ENCODE measurements at places on chromosomes 3 and 15. TPM values are rescaled to one million over a fixed set of nuclear protein-coding genes. Genes with fewer than 3 reads are reported as not detected.

XCR1 gene
- not detected for total RNA-seq

DAZL gene
- total RNA-seq = not detected

CACNA2D3 gene
- total RNA-seq = 2.0 TPM

SPTBN5 gene
- total RNA-seq = 0.22 TPM

ARPIN gene
- 8.9 TPM for total RNA-seq
